Gastroesophageal sphincter (tissue), 4 donors: ENCODE measurements at places on chromosomes 7 and 10. TPM values are rescaled to one million over a fixed set of nuclear protein-coding genes. Genes with fewer than 3 reads are reported as not detected.

ZNF438 gene
- 13.5 TPM for total RNA-seq

GPRIN2 gene
- total RNA-seq, result not detected

PARD3 gene
- 101 TPM for total RNA-seq

NYAP1 gene
- 1.7 TPM for total RNA-seq

GIMAP5 gene
- 43.3 TPM for total RNA-seq

CNTNAP2 gene
- 3.0 TPM for total RNA-seq

NEUROG3 gene
- 0.54 TPM for total RNA-seq

GGCT gene
- total RNA-seq, result 28.1 TPM

DNA sequence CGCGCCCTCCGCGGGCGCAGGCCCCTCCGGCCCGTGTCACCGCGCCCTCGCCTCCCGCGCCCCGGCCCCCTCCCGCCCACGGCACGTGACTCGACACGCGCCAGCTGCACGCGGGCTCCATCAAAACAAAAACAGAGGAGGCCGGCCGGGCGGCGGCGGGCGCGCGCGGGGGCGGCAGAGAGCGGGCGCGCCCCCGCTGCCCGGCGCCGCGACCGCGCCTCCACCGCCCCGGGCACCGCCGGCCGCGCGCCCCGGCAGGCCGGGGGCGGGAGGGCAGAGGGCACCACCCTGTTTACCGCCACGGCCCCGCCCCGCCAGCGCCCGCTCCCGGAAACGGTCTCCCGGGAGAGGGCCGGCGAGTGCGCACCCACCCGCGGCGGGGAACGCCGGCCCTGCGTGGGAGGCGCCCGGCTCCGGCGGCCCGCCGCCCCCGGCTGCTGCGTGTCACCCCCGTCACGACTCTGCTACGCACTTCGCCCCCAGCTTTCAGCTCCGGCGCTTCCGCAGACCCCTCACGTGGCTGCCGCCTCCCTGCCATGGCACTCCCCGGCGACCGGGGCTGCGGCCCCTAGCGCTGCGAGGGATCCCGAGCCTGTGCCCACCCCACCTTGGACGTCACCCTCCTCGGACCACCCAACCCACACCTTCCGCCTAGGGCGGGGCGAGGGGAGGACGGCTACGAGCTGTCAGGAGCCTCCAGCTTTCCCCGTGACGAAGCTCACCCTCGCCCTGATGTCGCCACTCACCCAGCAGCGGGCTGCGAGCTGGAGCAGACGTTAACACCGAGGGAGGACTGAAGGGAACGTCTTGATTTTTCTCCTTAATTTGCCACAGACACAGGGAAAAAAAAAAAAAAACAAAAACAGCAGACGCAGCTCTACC is 221.6 kb upstream of the MKLN1 start:
- ATAC-seq, result peak; percentile 73

GRCh38 chr7:542713-543500 is 23.3 kb upstream of the PDGFA start:
- peak; percentile 33 for ATAC-seq

GRCh38 chr7:94980418-94981142 is 73.2 kb downstream of the PPP1R9A start:
- no peak for ATAC-seq

- ATAC-seq, result peak; percentile 48
Observed at GRCh38 chr10:78740976-78741915, 327.5 kb upstream of the ZMIZ1 start.

- no peak for ATAC-seq
Observed at GRCh38 chr7:33981671-33982424, 76.5 kb downstream of the BMPER start.

GRCh38 chr10:89078724-89079672 is 88.4 kb downstream of the FAS start:
- ATAC-seq, result no peak

- ATAC-seq, result no peak
Observed at GRCh38 chr10:6349846-6350535, 147.3 kb downstream of the PFKFB3 start.

GRCh38 chr7:129781928-129782817 is 170.6 kb downstream of the UBE2H start:
- no peak for ATAC-seq

GRCh38 chr10:70657041-70657440 is 15.3 kb upstream of the ADAMTS14 start:
- ATAC-seq, result no peak

DNA sequence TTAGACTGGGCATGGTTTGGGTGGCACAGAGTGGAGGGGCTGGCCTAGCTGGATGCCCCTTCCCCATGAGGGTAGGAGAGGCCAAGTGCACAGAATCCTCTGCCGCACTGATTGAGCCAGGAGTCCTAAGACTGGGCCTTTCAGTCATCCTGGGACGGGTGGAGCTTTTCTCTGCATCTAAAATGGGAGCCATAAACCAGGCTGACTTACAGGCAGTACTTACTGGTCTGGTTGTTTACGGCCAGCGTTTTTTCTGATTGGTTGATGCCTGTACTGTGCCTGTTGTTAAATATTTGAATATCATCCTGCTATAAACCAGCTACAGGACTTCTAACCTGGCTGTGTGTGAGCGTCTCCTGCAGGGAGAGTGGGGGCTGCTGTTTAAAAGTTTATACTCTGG is 107.8 kb downstream of the CDH23 start:
- ATAC-seq, result no peak

- no peak for ATAC-seq
Observed at GRCh38 chr7:49020145-49020544, 95.8 kb downstream of the CDC14C start.

GRCh38 chr10:114662646-114663217 is 4.7 kb upstream of the ABLIM1 start:
- no peak for ATAC-seq

- ATAC-seq, result peak; percentile 40
Observed at GRCh38 chr7:85186083-85186520, 754 bp downstream of the SEMA3D start.

DNA sequence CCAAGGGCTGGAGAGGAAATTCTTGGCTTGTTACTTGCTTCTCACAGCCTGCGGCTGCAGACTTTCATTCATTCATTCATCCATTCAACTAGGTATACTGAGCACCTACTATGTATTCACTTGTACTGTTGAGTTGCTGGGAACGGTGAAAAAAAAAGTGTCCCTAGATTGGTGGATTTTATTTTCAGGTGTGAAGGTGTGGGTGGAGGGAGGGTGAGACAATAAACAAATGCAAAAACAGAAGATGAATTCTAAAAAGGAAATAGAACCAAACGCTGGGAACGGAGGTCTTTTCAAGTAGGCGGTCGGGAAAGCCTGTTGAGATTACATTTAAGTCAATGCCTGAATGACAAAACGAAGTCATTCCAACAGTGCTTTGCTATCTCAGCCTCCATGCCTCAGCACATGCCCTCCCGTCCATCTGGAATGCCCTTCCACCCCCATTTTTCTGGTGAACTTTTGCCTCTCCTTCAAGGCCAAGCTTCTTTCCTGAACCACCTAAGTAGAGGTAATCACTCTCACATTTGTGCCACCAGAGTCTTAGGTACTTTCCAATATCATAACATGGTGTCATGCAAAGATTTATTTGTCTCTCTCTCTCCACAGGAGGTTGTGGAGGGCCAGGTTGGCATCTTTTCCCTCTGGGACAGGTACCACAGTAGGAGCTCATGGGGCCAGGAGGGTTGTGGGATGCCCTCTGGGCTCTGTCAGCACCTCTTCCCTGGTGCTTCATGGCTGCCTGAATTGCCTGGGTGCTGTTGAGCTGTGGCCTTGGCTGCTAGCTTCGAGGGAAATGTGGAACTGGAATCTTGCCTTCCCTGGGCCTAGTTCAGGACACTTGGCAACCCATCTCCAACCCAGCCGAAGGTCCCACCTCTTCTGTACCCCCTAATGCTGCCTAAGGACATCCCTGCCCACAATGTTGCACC is 5.5 kb downstream of the NKX2-3 start:
- no peak for ATAC-seq

- no peak for ATAC-seq
Observed at GRCh38 chr7:36155811-36156361, 2.8 kb downstream of the EEPD1 start.

- no peak for ATAC-seq
Observed at GRCh38 chr10:130177250-130177649, 41.1 kb downstream of the GLRX3 start.
